NCI-H2107 (cell line): ENCODE measurements at places on chromosomes 7 and 10.

- no peak for DNase-seq
These were observed 9.3 kb downstream of the KLHL7 start for GRCh38 chr7:23114896-23115295.

- no peak for DNase-seq
These were observed 109.5 kb downstream of the DNAJB6 start for GRCh38 chr7:157446322-157446721.

GRCh38 chr10:26755443-26755903 lies 58.0 kb downstream of the PDSS1 start:
- DNase-seq = no peak

GRCh38 chr7:3408814-3409595 lies 108.0 kb downstream of the SDK1 start:
- DNase-seq = no peak

DNA sequence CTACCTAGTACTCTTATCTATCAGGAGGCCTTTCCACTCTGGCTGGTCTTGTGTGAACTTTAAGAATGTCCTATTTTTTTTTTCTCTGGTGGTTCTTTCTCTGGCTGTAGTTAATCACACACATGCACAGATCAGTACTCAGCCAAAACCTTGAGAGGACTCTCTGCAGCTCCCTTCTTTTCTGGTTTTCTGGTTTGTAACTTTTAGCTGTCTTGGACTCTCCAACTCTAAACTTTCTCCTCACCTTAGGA lies 54.9 kb upstream of the HELLS start:
- no peak for DNase-seq

GRCh38 chr10:3886641-3887251 lies 101.7 kb upstream of the KLF6 start:
- no peak for DNase-seq

- no peak for DNase-seq
These were observed 734 bp downstream of the CHST3 start for GRCh38 chr10:71964743-71965515.

GRCh38 chr10:11086177-11086840 lies 68.6 kb downstream of the CELF2 start:
- no peak for DNase-seq

- DNase-seq = no peak
These were observed 298.7 kb upstream of the LRRTM3 start for GRCh38 chr10:66627156-66627555.
